Natural killer cell (primary cell): ENCODE measurements at places on chromosomes 7 and 10.

DNA sequence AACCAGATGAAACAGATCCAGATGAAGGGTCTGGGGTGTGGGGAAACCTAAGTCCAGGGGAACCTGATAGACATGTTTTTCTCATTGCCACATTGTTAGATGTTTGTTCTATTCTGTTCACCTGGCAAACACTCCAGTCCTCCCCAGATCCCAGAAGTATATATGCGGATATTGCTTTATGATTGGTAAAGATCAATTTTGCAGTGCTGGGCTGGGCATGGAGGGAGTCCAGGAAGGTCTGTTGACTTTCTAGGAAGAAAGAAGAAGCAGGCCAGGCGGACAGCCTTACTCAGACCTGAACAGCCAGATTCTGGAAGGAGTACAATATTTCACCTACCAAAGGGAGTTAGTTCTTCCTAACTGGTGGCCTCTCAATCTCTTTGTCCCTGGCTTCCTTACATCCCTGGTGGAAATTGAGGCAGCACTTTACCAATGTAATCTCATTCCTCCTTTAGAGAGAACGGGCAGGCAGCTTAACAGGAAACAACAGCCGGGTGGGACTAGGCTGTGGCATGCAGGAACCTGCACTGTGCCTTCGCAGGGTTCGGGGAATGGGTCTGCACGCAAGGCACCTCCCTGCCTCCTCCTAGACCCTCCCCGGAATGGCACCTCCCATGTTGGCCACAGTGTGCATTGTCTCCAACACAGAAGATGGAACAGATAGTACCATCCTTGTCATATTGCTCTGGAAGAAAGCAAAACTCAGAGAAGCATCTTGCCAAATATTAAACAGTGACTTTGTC is 930 bp downstream of the GIMAP6 start:
- no peak for DNase-seq

DNA sequence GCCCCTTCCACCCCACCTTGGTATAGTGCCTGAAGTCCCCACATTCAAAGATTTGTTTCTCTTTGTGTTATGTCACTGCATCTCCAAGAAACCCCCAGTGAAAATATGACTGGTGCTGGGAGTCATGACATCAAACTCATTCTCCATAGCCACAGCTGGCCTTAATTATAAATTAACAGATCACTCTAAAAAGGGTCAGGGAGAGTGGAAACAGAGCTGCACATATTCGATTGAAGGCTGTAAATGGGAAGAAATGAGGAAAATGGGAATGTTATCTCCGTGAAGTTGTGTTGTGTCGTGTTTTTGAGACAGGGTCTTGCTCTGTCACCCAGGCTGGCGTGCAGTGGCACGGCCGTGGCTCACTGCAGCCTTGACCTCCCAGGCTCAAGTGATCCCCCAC is 24.2 kb upstream of the NUP42 start:
- DNase-seq: no peak

GRCh38 chr7:54581511-54581910 is 39.3 kb downstream of the VSTM2A start:
- DNase-seq: no peak

DNA sequence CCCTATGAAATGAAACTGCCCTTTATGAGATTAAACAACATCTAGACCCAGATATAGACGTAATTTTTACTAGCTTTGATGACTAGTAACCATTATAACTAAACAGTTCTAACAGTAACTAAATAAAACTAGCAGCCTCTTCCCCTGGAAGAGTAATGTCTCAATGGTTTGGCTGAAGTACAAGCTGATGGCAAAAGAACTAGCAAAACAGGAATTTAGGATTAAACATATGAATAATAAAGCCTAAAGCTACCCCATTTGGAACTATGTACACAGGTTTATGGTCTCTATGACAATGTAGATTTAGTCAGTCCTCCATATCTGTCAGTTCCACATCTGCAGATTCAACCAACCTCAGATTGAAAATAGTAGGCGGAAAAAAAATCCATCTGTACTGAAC is 6.4 kb downstream of the DPY19L1 start:
- no peak for DNase-seq

DNA sequence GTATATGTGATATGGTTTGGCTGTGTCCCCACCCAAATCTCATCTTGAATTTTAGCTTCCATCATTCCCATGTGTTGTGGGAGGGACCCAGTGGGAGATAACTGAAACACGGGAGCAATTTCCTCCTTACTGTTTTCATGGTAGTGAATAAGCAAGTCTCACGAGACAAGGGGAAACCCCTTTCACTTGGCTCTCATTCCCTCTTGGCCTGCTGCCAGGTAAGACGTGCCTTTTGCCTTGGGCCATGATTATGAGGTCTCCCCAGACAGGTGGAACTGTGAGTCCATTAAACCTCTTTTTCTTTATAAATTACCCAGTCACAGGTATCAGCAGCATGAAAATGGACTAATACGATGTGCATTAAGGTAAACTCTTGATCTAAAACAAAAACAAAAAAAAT is 357.1 kb upstream of the AOAH start:
- DNase-seq: peak; percentile 53

DNA sequence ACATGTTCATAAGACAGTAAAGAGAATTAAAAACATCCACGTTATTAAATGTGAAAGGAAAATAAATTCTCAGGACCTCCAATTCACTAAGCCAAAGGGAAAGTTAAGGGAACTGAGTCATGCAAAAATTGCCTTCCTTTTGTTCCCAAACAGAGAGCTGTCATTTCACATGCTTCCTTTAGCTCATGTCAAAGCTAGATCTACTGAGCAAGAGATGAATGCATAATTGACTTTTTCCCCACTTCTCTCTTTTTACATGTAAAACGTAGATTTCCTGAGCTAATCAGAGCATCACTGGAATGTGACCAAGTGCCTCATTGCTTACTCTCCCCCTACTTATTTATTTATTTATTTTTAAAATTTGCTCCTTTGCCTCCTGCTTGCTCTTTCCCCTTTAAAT is 129.1 kb upstream of the AMPH start:
- DNase-seq: no peak

DNA sequence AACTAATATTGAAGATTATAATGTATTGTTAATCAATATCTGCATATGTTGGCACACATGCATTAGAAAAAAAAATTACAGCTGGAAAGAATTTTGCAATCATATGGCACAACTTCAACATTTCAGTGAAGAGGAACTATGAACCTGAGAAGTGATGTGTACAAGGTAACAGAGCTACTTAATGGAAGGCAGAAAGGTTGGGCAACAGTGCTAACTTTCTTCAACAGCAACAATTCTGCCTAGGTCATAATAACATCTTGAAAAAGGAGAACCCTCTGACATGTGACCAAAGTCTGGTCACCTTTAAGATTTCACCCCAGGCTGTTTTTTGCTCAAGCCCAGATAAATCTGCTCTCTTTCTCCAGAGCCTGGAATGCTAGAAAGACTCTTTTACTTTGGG is 47.9 kb upstream of the SKAP2 start:
- DNase-seq: no peak

GRCh38 chr10:103552856-103553742 is 59.6 kb downstream of the NEURL1 start:
- DNase-seq: no peak

GRCh38 chr7:31122649-31123058 is 70.5 kb downstream of the ADCYAP1R1 start:
- no peak for DNase-seq

DNA sequence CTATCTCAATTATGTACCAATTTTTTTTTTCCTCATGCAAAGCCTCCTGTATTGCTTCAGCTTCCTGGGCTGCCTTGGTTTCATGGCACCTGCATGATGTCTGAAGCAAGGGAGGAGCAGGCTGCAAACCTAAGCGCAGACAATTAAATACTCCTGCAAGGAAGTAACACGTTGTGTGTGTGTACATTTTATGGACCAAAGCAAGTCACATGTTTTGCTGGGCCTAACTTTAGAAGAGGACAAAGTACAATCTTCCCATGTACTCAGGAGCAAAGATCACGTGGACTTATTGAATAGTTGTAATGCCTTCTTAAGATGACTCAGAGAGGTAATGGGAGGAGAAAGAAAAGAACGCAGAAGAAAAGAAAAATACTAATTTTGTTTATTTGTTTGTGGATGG is 944.0 kb upstream of the C7orf33 start:
- DNase-seq: no peak

DNA sequence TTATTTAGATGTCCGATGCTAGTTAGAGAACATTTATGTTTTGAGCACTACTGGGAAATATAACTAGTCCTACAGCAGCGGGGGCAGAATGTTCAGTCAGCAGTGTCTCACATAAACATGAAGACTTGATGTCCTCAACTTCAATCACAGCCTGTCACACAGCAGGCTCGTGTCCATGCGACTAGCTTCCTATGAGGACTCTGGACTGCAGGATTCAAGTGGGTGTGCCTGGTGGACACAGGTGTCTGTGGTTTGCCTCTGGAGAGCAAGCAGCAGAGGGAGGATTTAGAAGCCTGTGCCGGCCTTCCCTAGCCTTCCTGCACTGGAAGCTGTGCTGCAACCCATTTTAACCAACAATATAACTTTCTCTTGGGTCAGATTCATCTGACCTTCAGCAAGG is 30.0 kb upstream of the LANCL2 start:
- DNase-seq: no peak

DNA sequence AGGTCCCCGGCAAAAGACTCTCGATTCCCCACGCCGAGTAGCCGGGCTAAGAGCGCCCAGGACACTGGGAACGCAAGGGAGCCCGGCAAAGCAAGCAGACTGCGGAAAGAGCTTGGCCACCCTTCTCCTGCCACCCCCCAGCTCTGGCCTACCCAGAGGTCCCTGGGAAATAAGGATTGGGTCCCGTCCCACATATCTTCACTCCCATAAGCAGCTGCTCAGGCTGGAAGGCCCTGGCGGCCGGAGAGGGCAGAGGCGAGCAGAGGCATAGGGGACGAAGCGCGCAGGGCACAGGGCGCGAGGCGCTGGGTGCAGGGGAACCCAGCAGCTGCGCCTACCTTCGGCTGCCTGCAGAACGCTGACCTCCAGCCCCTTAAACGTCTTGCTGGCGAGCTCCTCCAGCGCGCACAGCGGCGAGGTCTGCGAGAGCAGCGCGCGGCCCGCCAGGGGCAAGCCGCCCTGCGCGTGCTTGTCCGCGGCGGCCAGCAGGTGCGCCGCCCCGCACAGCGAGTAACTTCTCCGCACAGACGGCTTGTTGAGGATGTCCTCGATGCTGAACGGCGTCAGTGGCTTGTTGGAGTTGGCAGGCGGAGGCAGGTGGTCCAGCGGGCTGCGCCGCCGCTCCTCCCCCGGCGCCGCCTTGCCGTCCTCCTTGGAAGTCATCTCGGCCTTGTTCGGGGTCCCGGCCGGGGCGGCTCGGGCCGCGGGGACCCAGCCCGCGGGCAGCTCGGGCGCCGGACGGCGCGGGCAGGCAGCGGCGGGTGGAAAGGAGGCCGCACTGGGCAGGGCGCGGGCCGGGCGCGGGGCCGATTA is 904 bp downstream of the LBX1 start:
- DNase-seq: no peak
